ENCODE measurements at places on chromosomes 2 and 18. TPM values are rescaled to one million over a fixed set of nuclear protein-coding genes. Genes with fewer than 3 reads are reported as not detected.

GRCh38 chr18:79199691-79200374 lies 130.6 kb downstream of the ATP9B start:
- DNase-seq = no peak
- H3K4me1 ChIP-seq = no peaks in the 10 kb centered on the region
- peaks cover 16% of the 10 kb centered on the region for H3K36me3 ChIP-seq
- no peak overlapping the region for H3K27ac ChIP-seq

GRCh38 chr2:69781321-69782248 lies 39.7 kb downstream of the ANXA4 start:
- H3K27me3 ChIP-seq = no peaks in the 10 kb centered on the region
- peak overlapping the region; percentile 71 for H3K27ac ChIP-seq
- H3K4me1 ChIP-seq = peaks cover 41% of the 10 kb centered on the region
- DNase-seq = no peak

- H3K36me3 ChIP-seq = no peaks in the 10 kb centered on the region
- DNase-seq = no peak
- H3K4me1 ChIP-seq = peaks cover 14% of the 10 kb centered on the region
- H3K27me3 ChIP-seq = no peaks in the 10 kb centered on the region
- H3K4me3 ChIP-seq = no peak overlapping the region
Measured at GRCh38 chr2:112829961-112830681, 6.5 kb downstream of the IL1B start.

DNA sequence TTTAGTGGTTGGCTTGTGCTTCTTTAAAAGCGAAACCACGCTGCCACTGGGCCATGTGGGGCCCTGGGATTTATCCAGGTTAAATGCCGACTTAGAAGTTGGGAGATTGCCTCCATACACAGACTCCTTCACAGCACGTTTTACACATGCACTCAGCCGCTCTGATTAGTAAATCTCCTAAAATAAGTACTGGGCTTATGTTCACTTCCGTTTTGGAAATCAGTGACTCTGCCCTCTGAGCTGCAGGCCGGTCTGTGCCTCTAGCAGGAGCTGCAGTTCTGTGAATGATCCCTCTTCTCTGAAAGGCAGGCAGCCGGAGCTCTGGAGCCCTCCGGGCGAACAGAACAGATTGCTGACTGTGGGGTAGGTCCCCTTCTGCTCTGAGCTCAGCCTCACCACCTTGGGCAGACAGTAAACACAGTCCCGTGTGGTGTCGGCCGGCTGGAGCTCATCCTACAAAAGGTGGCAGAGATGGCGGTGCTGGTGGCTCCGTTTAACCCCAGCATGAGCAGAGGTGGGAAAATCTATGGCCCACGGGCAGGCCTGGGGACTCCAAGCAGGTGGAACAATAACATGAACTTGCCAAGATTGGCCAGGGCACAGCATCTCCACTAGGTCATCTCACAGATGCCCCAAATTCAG lies 9.8 kb upstream of the RAB17 start:
- no peak for DNase-seq
- H3K4me1 ChIP-seq = peaks cover 28% of the 10 kb centered on the region
- H3K36me3 ChIP-seq = no peaks in the 10 kb centered on the region
- H3K27ac ChIP-seq = no peak overlapping the region

The ERFE gene
- not detected for total RNA-seq

DNA sequence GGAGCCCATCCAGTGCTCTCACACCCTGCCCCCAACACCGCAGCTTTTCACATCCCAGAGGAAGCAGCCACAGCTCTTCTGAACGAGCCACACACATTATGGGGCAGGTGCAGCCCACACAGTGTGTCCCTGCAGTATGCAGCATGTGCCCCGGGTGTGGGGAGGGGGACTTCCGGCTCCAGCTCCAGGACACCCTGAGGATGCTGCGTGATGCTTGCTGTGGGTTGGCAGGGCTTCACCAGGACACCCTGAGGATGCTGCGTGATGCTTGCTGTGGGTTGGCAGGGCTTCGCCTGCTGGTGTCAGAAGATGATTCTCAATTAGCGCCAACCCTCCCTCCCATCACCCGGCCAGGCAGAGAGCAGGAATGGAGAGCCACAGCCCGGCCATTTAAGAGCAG lies 193.9 kb downstream of the EIPR1 start:
- no peaks in the 10 kb centered on the region for H3K27me3 ChIP-seq
- peaks cover 17% of the 10 kb centered on the region for H3K36me3 ChIP-seq
- no peak overlapping the region for H3K27ac ChIP-seq
- no peak overlapping the region for H3K4me3 ChIP-seq
- DNase-seq = no peak
- H3K4me1 ChIP-seq = no peaks in the 10 kb centered on the region

DNA sequence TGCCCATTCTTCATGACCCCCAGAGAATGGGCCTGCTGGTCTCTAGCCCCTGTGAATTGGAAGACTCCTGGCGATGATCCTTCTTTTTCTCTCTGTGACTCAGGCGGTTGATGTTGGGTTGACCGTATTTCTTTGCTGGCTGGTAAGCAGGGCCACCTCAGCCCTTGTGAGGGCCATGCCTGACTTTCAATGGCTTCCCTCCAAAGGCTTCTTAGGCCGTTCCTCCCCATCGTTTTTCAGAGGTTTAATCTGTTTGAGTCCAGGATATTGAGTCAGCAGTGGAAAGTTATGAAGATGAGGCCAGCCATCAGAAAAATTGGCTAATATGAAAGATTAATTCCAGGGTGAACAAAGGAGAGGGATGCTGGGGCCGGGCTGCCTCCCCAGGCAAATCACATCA lies 13.6 kb downstream of the HPCAL1 start:
- no peak overlapping the region for H3K27ac ChIP-seq
- no peak for DNase-seq
- no peaks in the 10 kb centered on the region for H3K27me3 ChIP-seq
- H3K4me1 ChIP-seq = peaks cover 26% of the 10 kb centered on the region
- no peak overlapping the region for H3K4me3 ChIP-seq

DNA sequence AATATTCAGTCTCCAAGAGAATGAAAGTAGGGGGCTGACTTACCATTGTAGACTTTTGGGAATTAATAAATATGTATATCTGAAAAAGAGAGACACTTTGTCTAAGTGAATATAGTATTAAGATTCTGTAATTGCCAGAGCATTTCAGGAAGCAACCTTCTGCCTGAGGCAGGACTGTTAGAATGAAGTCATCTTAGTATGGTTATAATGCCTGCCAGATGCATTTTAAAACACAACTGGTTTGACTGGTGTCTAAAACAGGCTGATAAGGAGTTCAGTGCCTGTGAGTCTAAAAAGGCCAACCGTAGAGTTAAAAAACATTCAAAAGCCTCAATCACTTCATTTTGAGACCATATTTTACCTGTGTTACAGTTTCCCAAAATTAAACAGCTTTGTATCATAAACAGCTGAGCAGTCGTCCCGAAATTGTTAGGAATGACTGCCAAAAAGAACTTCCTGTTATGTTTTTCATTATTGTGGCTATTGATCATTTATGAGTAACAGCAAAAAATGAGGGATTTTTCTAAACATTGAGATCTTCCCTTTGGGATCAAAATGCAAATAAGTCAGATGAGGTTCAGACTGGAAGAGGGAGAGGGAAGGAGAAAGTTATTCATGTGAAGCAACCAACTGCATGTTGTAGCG lies 443.9 kb downstream of the PID1 start:
- H3K36me3 ChIP-seq = no peaks in the 10 kb centered on the region
- no peaks in the 10 kb centered on the region for H3K27me3 ChIP-seq

DNA sequence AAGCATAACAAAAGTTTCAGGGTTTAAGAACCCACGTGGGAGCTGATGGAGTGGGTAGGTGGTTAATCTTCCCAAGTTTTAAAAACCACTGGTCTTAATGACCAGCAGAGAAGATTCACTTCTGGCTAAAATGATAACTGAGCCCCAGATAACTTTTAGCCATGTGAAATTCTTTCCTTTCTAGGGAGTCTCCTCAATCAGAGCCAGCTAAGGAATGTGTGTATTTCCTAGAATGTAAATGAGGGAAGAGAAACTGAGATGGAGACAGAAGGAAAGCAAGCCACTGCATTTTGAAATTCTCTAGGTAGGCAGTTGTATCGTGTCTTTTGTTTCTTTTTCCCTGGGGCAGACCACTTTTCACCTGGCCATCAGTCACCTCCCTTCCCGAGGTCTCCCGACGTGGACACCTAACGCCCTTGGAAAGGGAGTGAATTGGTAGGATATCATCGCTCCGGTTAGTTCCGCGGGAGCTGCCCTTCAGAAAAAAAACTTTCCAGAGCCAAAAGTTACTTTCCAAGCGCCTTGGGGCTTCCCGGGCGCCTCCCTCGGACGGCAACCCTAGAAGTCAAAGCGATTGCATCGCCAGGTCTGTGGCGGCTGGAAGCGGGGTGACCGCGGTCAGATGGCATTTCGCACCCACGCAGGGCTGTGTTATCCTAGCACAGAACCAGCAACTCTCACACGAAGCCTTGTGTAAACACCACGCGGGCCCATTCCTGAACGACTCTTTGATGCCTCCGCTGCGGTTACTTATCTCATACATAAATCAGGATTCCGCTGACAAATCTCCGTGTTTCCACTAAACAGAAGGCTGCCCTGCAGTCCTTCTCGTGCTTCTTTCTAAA lies 1.3 kb downstream of the COLEC12 start:
- DNase-seq = no peak
- no peak overlapping the region for H3K27ac ChIP-seq
- H3K27me3 ChIP-seq = peaks cover 32% of the 10 kb centered on the region
- H3K4me3 ChIP-seq = no peak overlapping the region

GRCh38 chr2:173286153-173286809 lies 68.4 kb upstream of the CDCA7 start:
- no peak overlapping the region for H3K4me3 ChIP-seq
- no peak overlapping the region for H3K27ac ChIP-seq
- H3K36me3 ChIP-seq = no peaks in the 10 kb centered on the region
- H3K4me1 ChIP-seq = peaks cover 5% of the 10 kb centered on the region

The NLRC4 gene
- total RNA-seq = 0.98 TPM

DNA sequence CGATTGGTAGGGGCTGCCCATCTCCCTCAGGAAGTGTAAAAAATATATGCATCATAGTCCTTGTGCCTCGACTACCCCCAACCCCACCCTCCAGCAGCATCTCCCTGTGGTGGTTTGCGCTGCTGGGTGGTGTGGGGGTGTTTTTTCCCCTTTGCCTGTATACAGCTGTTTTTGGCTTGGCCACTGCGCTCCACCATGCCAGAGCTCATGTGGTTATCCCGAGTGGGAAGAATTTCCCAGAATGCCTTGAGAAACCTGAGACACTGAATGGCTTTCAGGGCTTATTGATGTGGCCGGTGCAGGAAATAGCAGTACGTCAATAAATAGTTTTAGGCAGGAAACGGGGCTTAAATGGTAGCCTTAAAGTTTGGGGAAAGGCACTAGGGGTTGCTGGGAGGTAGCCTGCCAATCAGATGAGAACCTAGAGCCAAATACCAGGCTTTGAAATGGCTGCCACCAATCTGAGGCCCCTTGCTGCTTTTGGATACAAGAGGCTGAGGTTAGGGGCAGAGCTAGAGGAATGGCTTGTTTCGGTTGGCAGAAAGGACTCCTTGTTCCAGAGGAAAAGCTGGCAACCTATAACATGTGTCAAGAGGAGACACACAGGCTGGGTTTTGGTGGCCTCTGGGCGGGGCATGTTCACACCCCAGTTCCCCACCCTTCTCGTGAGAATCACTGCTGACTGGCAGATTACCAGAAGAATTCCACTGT lies 144.1 kb downstream of the SMAD7 start:
- no peak overlapping the region for H3K27ac ChIP-seq
- no peak overlapping the region for H3K4me3 ChIP-seq
- no peaks in the 10 kb centered on the region for H3K36me3 ChIP-seq
- H3K4me1 ChIP-seq = peaks cover 21% of the 10 kb centered on the region
- H3K27me3 ChIP-seq = no peaks in the 10 kb centered on the region
- peak; percentile 12 for DNase-seq

DNA sequence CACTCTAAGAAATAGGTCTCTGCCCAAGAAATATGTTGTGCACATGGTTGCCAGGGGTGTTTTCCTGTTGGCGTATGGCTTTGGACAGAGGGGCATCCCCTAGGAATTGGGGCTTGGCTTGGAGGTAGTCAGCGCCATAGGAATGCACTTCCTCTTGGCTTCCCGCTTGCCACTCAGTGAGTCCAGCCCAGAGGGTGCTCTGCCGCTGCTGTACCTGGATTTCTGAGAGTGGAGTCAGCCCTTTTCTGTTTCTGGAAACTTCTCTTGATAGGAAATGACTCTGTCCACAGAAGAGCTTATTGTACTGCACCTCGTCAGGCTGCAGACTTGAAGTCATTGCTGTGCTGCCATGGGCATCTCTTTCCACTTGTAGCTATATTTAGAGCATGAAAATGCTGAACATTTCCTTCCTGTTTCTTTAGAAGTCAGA lies 116.7 kb upstream of the MGAT5 start:
- H3K27me3 ChIP-seq = no peaks in the 10 kb centered on the region
- H3K27ac ChIP-seq = peak overlapping the region; percentile 81

The AQP12B gene
- not detected for total RNA-seq

The DYSF gene
- 0.13 TPM for total RNA-seq

The SKA1 gene
- total RNA-seq = 0.71 TPM

GRCh38 chr18:65567372-65567771 lies 183.4 kb upstream of the CDH7 start:
- no peak for DNase-seq
- no peaks in the 10 kb centered on the region for H3K27me3 ChIP-seq
- no peak overlapping the region for H3K4me3 ChIP-seq
- no peaks in the 10 kb centered on the region for H3K4me1 ChIP-seq

GRCh38 chr2:241507430-241508239 lies 749 bp downstream of the STK25 start:
- H3K27ac ChIP-seq = no peak overlapping the region
- no peaks in the 10 kb centered on the region for H3K27me3 ChIP-seq
- peak overlapping the region; percentile 84 for H3K4me3 ChIP-seq
- H3K36me3 ChIP-seq = no peaks in the 10 kb centered on the region
- peak; percentile 39 for DNase-seq

- no peak overlapping the region for H3K27ac ChIP-seq
- no peak for DNase-seq
- no peak overlapping the region for H3K4me3 ChIP-seq
- H3K4me1 ChIP-seq = no peaks in the 10 kb centered on the region
Measured at GRCh38 chr2:120379916-120380893, 34.3 kb downstream of the INHBB start.

DNA sequence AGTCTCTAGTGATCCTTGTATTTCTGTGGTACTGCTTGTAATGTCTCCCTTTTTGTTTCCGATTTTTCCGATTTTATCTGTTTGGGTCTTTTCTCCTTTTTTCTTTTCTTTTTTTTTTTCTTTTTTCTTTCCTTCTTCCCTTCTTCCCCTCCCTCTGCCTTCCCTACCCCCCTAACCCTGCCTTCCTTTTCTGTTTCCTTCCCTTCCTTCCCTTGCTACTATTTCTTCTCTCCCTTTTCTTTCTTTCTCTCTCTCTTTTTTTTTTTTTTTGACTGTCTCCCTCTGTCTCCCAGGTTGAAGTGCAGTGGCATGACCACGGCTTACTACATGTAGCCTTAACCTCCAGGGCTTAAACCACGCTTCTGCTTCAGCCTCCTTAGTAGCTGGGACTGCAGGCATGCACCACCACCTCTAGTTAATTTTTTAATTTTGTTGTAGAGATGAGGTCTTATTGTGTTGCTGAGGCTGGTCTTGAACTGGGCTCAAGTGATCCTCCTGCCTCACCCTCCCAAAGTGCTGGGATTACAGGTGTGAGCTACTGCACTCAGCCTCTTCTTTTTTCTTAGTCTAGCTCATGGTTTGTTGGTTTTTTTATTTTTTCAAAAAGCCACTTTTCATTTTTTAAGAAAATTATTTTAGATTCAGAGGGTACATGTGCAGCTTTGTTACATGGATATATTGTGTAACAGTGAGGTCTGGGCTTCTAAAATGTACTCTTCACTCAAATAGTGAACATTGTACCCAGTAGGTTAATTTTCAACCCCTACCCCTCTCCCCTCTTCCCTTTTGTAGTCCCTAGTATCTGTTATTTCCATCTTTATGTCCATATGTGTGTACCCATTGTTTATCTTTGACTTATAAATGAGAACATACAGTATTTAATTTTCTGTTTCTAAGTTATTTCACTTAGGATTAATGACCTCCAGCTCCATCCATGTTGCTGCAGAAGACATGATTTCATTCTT lies 24.7 kb downstream of the CCDC138 start:
- H3K27me3 ChIP-seq = no peaks in the 10 kb centered on the region
- H3K4me3 ChIP-seq = no peak overlapping the region
- H3K4me1 ChIP-seq = no peaks in the 10 kb centered on the region
